CD4-positive, alpha-beta T cell treated with Interleukin-2 at 100 ng/mL for 4 hours (primary cell): ENCODE measurements at places on chromosomes 11 and 22.

GRCh38 chr11:95245038-95245437 is 14.0 kb upstream of the SESN3 start:
- no peak for DNase-seq

GRCh38 chr22:49536571-49537131 is 291.0 kb downstream of the BRD1 start:
- no peak for DNase-seq

DNA sequence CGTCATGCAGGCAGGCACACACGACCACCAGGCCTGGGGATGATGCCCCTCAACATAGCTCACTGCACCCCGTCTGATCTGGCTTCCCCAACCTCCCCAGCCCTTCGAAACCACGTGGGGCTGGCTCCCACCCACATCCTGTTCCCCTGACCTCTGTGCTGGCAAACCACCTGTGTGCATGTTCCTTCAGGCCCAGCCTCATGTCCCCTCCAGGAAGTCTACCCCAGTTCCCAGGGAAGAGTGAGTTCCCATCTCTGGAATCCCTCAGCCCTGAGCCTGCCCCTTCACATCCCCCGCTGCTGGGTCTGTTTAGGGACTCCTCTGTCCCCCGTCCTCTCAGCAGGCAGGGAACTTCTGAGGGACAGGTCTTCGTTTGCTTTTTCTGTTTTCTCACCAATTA is 7.1 kb downstream of the SLC7A4 start:
- DNase-seq: no peak

DNA sequence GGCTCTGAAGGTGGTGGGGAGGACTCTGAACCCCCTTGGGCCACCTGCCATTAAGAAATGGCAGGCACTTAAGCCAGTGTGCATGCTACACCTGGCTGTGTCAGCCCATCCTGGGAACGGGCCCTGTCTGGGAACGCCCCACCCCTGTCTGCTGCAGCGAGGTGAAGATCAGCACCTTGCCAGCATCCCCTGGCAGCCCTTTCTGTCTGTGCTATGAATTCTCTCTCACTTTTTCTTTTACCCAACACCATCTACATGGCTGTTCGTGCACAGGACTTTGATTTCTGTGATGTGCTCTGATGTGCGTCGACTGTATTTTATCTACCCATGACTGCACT is 452.9 kb upstream of the B3GAT1 start:
- no peak for DNase-seq

- DNase-seq: no peak
Observed at GRCh38 chr11:95567685-95568084, 221.9 kb downstream of the FAM76B start.

DNA sequence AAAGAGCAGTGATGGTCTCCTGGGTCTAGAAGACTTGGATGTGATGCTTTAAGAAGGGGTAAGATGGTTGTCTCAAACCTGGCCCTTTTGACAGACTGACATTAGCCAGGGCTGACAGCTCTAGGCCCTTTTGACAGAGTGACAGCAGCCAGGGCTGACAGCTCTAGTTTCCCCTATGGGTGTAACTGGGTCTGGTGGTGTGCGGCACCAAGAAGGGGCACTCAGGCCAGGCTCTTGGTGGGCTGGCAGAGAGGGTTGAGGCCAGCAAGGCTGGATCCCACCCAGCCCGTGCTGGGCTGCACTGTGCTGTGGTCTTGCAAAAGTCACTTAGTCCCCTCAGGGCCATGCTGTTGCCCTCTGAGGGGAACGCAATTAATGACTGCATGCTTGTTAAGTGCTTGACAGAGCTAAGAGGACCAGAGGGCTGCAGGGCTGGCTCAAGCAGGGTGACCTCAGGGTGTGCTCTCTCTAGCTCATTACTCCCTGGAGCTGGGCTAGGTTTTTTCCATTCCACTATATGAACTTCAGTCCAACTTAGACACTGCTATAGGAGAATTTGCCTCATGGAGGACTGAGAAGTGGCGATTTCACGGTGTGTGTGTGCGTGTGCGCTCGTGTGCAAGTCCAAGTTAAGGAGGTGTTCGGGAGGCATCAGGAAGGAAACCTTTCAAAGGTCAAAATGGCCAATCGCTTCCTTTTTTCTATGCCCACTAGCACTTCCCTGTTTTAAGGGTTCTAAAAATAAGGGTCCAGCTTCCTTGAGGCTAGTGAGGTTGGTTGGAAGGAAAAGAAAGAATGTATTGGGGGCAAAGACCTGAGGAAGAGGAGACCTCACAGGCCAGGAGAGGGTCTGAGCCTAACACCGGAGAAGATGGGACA is 4.4 kb downstream of the UBASH3B start:
- no peak for DNase-seq

- no peak for DNase-seq
Observed at GRCh38 chr22:27752771-27753170, 48.8 kb downstream of the MN1 start.

DNA sequence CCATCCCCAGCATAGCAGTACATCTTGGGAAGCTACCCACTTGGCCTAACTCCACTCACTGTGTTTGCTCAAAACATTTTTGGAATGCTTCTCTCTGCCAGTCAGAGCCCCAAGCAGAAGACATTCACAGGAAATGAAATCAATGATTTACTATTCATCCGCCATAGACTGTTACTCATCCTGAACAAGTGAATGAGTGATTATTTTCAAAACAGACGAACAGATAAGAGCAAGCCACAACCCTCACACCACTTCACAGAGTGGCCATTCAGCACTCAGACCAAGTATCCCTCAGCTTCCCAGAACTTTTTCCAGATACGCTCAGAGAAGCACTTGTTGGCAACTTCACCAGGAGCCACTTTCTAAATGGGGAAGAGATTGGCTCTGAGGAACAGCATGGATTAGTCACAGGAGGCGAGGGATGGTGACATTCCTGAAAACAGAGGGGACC is 13.0 kb upstream of the UBASH3B start:
- DNase-seq: no peak

- no peak for DNase-seq
Observed at GRCh38 chr22:42279425-42280020, 9.1 kb upstream of the TCF20 start.

GRCh38 chr11:13313005-13313819 is 35.6 kb downstream of the BMAL1 start:
- no peak for DNase-seq

DNA sequence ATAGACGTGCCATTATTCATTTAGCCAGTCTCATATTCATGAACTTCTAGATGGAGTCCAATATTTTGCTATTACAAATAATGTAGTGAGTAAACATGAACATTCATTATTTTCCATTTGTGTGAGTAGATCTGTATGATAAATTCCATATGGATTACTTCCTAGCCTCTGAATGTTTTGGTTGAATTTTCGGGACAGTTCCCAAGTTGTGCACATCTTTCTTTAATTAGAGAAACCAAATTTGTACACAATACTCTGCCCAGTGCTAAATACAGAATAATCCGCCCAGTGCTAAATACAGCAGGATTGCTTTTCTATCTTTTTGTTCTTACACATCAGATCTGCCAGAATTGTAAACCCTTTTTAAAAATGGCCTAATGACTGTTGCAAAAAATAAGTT is 17.1 kb upstream of the APLP2 start:
- no peak for DNase-seq

DNA sequence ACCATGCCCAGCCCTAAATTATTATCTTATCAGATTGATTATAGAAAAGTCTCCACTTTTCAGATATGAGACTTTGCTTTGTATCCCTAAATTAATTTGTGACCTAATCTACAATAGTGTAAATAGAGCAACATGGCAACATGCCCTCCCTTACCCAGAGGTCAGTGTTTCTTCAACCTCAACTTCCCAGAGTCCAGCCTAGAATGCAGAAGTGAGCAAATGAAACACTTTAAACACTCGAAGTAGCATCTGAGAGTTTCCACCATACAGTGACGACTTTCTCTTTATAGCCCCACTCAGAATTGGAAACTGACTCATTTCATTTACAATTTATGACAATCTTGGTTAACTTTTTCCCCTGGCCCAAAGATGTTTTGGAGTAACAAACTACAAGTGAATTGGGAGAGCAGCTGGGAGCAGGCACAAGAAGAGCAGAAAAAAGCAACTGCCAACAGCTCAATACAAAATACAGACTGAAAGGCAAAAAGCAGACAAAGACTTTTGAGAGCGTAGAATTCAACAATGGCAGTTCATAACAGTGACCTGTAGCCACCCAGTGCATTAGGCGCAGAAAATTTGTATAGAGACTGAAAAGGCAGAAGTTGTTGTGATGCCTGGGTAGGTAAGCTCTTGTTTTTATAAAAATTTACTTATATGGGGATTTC is 10.1 kb upstream of the BLID start:
- no peak for DNase-seq

- no peak for DNase-seq
Observed at GRCh38 chr11:129225190-129225589, 33.1 kb upstream of the ARHGAP32 start.

GRCh38 chr11:112392904-112393303 is 132.2 kb upstream of the PLET1 start:
- no peak for DNase-seq

DNA sequence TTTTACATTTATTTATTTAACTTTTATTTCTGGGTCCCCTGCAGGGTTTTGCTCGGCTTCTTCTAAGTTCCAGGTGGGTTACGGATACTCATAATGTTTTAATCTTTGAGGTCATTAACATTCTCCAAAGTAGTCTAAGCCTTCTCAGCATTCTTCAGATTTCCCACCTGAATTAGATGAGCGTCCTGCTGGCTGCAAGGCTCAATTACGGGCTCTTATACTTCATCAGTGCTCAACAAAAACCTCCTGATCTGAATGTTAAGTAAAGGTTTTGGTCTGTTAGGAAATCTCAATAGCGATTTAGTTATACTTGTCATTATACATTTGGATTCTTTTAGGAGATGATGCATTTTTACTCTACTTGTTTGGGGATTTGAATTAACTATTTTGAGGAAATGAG is 27.3 kb upstream of the NFRKB start:
- DNase-seq: no peak
